ENCODE measurements at places on chromosomes 12 and 14. TPM values are rescaled to one million over a fixed set of nuclear protein-coding genes. Genes with fewer than 3 reads are reported as not detected.

DNA sequence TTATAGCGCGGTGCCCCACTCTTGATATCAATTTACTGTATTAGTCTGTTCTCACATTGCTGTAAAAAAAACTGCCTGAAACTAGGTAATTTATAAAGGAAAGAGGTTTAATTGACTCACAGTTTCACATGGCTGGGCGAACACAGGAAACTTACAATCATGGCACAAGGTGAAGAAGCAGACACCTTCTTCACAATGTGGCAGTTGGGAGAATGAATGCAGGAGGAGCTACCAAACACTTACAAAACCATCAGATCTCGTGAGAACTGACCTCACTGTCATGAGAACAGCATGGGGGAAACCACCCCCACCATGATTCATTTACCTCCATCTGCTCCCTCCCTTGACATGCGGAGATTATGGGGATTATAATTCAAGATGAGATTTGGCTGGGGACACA, 42.3 kb downstream of the FBXO34 start:
- peaks cover 64% of the 10 kb centered on the region for H3K36me3 ChIP-seq
- no peak overlapping the region for H3K4me3 ChIP-seq
- peak overlapping the region; percentile 43 for H3K27ac ChIP-seq
- H3K4me1 ChIP-seq, result peaks cover 10% of the 10 kb centered on the region
- DNase-seq, result no peak

DNA sequence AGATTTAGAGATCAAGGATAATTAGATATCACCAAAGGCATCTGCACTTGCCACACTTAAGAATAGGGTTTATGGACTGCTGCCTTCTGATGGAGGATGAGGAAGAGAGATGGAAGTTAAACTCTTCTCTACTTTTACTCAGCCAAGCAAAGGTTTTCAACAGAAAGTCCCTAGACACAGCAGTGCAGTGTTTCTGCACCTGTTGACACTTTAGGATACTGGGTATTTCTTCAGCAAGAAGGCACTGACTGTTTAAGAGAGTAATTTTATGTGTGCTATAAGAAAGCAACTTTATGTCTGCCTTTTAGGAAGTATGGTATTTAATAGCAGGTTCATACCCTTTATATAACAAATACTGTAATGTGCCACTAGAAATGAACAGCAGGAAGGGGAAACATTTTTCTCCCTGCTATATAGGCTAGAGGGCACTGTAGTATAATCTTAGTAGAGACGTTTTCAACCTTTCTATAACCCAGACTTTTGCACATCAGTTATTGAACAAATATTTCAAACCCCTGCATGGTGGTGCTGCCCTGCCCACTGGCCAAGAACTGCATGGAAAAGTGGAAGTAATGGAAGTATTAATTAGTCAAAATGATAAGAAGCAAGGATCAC, 225.0 kb upstream of the GRIP1 start:
- H3K27ac ChIP-seq, result no peak overlapping the region
- H3K4me3 ChIP-seq, result no peak overlapping the region
- no peaks in the 10 kb centered on the region for H3K27me3 ChIP-seq

Gene MIP
- not detected for total RNA-seq

GRCh38 chr12:126362964-126363363, 1297.7 kb downstream of the AACS start:
- DNase-seq, result no peak
- H3K27ac ChIP-seq, result no peak overlapping the region
- no peak overlapping the region for H3K4me3 ChIP-seq
- no peaks in the 10 kb centered on the region for H3K27me3 ChIP-seq
- H3K36me3 ChIP-seq, result no peaks in the 10 kb centered on the region
- no peaks in the 10 kb centered on the region for H3K4me1 ChIP-seq

Gene GPR84
- 1.5 TPM for total RNA-seq

Data from activated CD4-positive, alpha-beta T cell treated with anti-CD3 and anti-CD28 coated beads, Interleukin-2, amount 10 ng/mL, durations not matched to agents 24 days and 14 days (primary cell).